RPMI7951 (cell line): ENCODE measurements at places on chromosomes 2 and 18. TPM values are rescaled to one million over a fixed set of nuclear protein-coding genes. Genes with fewer than 3 reads are reported as not detected.

- DNase-seq = no peak
Measured at GRCh38 chr2:137238065-137238464, 472.7 kb downstream of the THSD7B start.

DNA sequence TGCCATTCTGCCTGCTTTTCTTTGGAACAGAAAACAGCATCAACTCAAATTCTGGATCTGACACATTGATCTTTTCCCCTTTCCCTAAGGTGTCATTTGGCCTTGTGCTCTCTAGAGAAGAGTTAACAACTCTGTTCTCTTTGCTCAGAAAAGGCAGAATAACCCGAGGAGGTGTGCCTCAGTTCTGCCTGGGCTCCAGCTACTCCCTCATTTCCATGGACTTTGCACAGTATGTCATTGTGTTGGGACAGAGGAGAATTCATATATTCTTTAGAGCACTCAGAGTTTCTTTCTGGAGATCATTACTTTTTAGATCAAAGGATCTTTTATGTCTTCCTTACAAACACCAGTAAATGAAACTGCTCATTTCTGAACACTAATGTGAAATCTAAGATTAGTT, 249.1 kb downstream of the PHLPP1 start:
- DNase-seq = no peak

- no peak for DNase-seq
Measured at GRCh38 chr2:134712299-134712698, 6.5 kb downstream of the TMEM163 start.

- DNase-seq = peak; percentile 91
Measured at GRCh38 chr2:234451852-234452625, 44.8 kb downstream of the ARL4C start.

- DNase-seq = no peak
Measured at GRCh38 chr18:5298156-5298852, 2.8 kb upstream of the ZBTB14 start.

DNA sequence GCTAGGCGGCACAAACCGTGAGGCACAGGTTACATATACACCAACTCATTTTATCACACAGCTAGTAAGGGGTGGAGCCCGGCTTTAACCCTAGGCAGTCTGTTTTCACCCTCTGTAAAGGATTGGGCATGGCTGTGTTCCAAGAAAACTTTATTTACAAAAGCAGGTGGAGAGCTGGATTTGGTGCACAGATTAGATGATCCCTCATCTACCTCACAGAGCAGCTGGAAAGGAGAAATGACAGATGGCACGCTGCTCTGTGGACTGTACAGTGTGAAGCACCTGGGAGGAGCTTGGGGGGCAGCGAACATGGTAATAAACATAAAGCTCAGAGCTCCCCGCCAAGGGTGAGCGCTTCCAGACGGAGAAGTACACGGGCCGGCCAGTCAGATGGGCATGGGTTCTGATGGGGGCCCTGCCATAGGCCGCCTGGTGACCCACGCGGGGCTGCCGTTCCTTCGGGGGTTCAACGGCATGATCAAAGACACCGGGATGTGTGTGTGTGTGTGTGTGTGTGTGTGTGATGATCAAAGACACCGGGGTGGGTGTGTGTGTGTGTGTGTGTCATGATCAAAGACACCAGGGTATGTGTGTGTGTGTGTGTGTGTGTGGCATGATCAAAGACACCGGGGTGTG, 862 bp upstream of the TMEM177 start:
- no peak for DNase-seq

- no peak for DNase-seq
Measured at GRCh38 chr2:45207101-45207500, 197.8 kb upstream of the SIX2 start.

DNA sequence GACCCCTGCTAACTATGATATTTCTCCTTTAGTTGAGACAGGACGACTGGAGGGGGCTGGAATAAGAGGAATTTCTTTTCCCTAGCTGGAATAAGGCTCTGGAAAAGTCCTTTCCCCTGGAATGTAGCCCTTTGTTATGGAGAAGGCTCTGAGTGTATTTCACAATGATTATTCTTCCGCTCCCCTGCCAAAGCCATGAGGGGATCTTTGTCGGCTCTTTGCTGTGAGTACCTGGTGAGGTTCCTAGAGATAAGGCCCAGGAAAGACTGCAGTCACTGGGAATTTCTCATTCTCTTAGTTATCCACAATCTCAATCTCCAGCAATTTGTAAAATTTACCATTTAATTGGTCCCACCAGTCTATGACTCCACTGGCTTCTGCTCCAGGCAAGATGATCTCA, 340.2 kb upstream of the HNRNPA3 start:
- DNase-seq = no peak

DNA sequence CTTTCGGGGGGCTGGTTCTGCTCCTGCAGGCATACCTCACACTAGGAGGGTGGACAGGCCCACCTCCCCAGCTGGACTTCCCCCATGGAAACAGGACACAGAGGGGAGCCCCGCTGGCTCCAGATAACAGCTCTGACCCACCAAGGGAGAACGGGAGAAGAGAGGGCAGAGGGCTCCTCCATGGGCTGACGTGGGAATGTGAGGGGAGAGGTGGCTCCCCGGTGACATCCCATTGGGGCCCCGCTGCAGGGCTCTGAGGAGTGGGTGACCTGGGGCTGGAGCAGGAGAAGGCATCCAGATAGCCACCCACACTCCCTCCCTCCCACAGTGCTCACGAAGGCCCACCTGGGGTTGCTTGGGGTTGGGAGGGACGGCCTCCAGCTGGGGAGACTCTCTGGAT, 45.9 kb downstream of the FBLN7 start:
- DNase-seq = no peak

- DNase-seq = peak; percentile 66
Measured at GRCh38 chr2:232028631-232029030, 67.1 kb downstream of the DIS3L2 start.

DNA sequence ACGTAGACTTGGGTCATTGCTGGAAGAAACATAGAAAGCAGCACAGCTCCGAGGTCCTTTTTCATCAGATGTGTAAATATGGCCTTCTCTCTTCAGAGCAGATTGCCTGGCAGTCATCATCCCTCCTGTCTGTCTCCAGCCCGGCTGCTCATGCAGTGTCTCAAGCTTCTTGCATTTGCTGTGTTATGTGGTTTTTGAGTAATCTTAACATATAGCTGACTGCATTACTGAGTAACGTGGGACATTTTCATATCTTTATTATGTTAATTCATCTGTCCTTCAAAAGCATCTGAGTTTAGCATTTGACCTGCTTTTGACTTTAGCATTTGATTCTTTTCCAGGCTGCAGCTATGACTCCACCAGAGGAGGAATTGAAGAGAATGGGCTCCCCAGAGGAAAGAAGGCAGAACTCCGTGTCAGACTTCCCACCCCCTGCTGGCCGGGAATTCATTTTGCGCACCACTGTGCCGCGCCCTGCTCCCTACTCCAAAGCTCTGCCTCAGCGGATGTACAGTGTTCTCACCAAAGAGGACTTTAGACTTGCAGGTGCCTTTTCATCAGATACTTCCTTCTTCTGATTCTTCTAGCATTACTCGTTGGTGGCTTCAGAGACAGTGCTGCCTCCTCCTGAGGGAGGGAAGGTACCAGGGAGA, 116.2 kb downstream of the RAB3GAP1 start:
- no peak for DNase-seq

DNA sequence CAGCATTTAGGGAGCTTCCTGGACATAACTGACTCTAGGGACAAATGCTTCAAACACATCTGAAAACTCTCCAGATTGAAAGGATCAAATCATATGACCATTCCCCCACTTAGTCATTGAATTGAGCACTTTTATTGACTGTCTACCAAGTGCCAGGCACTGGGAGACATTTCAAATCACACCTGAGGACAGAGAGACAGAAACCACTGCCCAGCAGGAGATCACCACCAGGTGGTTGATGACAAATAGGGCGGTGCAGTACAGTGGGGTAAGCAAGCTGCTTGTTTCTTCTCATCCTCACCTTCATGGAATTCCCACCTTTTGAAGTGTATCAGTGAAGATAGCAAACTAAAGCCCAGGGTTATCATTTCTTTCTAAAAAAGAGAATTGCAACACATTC, 19.0 kb upstream of the CXCR4 start:
- no peak for DNase-seq

DNA sequence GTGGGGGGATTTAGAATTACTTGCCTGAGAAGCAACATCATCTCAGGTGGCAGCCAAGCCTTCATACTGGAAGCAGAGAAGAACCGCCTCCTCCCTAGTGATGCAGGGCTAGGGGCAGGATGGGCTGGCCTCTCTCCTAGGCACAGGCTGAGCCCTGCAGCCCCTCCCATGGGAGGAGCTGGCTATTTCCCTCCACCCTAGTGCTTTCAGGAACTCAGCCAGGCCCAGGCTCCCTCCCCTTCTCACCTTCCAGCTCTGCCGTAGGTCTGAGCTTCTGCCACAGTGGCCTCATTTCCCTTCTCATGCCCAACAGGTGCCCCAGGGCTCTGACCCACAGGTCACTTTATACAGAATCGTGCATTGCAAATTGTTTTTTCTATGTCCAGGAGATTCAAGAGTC, 31.0 kb downstream of the CENPA start:
- DNase-seq = no peak

- DNase-seq = peak; percentile 5
Measured at GRCh38 chr18:51537487-51537886, 340.0 kb upstream of the MEX3C start.

- DNase-seq = peak; percentile 51
Measured at GRCh38 chr2:152395103-152395502, 60.1 kb downstream of the FMNL2 start.

DNA sequence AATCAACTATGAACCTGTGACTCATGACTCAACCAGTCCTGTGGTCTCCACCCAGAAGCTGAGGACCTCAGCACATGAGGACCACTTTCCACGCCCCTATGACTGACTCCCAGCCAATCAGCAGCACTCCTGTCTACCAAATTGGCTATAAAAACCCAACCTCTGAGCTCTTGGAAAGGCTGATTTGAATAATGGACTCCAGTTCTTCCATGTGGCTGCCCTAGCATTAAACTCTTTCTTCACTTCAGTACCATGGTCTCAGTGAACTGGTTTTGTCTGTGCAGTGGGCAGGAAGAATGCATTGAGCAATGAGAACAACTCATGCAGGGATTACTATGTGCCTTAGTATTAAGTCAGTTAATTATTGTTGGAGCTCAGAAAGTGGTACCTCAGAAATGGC, 78.3 kb downstream of the CMPK2 start:
- DNase-seq = no peak

DNA sequence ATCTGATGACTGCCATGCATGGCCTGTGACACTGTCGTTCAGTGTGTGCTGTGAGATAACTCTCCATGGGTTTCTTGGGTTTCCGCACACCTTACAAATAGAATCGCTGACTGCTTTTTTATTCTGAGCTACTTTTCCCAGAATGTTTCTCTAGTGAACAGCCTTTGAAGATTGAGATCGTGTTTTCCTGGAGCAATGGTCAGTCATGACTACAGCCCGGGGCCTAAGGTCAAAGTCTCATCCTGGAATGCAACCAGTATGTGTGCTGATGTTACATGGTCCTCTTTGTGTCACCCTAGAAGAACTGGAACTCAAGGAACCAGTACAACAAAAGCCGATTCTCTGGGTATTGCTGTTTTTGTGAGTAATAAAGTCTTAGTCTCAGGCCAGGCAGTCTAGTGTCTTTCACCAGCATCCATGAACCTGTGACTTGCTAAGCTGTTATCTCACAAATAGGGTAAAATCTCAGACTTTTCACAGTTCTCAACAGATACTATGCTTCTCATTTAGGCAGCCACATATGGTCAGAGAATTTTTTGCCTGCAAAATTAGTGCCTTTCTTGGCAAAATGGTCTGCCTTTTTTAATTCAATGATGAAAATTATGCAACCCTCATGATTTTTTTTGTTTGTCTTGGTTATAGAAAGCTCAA, 124.9 kb upstream of the PIEZO2 start:
- no peak for DNase-seq

DNA sequence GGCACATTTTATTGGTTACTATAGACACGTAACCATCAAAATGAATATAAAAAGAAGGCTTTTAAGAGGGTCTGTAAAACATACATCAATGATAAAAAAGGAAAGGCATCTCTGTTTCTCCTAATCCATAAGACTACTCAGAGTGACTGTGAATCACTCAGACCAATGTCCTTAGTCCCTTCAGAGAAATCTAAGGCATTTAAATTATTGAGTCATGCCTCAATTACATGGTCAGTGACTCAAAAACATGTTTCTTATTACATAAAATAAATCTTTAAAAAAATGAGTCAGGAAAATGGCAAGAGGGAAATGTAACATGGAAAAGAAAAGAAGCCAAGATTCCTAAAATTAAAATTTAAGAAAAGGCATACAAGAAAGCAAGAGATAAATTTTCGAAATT, 146.6 kb downstream of the ERBB4 start:
- DNase-seq = peak; percentile 1

DNA sequence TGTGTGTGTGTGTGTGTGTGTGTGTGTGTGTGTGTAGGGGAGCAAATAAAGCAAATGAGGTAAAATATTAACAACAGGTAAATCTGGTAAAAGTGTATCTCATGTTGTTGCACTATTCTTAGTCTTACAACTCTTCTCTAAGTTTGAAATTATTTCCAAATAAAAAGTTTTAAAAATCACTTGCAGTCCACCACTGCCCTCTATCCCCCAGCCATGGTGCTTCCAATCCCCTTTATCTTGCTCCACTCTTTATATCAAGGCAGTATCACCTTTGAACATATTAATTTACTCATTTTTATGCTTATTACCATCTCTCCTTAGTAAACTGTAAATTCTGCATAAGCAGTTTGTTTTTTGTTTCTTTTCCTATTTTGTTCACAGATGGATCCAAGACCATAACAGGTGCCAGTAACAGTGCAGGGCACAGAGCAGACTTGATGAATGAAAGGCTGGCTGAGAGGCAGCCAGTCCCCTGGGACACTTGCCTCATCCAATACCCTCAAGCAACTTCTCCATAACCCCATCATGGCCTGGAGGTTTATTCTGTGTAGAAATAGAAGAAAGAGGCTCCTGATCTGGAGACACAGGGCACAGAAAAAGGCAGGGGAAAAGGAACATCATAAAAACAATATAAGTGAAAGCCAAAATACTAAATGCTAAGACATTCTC, 67.6 kb downstream of the LDAH start:
- DNase-seq = no peak

- DNase-seq = peak; percentile 95
Measured at GRCh38 chr2:9232886-9233285, 26.3 kb downstream of the ASAP2 start.

GRCh38 chr2:66683599-66683998, 248.7 kb downstream of the MEIS1 start:
- no peak for DNase-seq

- peak; percentile 86 for DNase-seq
Measured at GRCh38 chr2:132824716-132825115, 154.7 kb upstream of the LYPD1 start.

DNA sequence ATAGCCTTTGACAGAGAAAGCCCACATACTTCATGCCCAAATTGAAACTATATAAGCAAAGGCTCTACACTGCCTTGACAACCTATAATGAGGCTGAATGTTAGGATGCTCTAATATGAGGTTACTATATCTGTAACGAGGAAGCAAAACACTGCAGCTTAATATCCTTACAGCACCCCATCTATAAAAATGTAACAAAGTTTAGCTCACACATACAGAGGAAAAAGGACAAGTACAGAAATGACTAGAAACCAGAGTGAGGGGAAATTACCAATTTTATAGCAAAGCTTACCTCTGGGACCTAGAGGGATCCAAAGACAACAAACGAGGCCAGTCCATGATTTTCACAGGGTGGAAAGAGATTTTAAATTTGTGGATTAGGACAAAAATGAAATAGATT, 138.5 kb downstream of the COL4A4 start:
- DNase-seq = no peak

ZNF521 gene
- total RNA-seq = 7.6 and 10.9 TPM in 2 replicates

PLGLB1 gene
- total RNA-seq = 0.36 TPM in 1 of 2 replicates, not detected in the other

GKN1 gene
- not detected in 2 replicates for total RNA-seq

TCF7L1 gene
- 0.39 TPM in 1 of 2 replicates, not detected in the other for total RNA-seq

HOXD8 gene
- 11.7 and 16.1 TPM in 2 replicates for total RNA-seq

ESPNL gene
- total RNA-seq = under 0.01 TPM in 1 of 2 replicates, not detected in the other

DIPK1C gene
- total RNA-seq = not detected in 2 replicates

SP5 gene
- total RNA-seq = 0.20 TPM in 1 of 2 replicates, not detected in the other
